GF-D8 (cell line): ENCODE measurements at places on chromosomes 5 and 9.
A peak's percentile ranks its signal among the peaks of the same experiment; 100 is the strongest.

DNA sequence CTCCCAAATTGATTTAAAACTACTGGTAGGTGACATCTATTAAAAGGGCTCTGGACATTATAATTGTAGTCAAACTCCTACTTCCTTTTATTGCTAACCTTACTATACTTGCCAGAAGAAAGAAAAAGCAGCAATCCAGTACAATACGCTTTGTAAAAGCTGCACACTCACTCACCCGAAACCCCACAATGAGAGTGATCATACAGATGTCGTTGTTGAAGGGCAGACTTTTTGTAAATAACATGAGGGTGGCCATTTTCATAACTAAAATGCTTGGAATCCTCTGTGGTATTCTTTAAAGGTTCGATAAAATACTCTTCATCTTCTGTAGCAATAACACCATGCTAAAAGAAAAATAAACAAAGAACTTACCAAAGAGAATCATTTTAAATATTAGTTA lies 21.7 kb downstream of the ADAMTS6 start:
- no peak for DNase-seq

- no peak for DNase-seq
These were observed 231.7 kb downstream of the ARHGAP26 start for GRCh38 chr5:143001764-143002351.

GRCh38 chr9:5580650-5581049 lies 48.3 kb upstream of the RIC1 start:
- no peak for DNase-seq

DNA sequence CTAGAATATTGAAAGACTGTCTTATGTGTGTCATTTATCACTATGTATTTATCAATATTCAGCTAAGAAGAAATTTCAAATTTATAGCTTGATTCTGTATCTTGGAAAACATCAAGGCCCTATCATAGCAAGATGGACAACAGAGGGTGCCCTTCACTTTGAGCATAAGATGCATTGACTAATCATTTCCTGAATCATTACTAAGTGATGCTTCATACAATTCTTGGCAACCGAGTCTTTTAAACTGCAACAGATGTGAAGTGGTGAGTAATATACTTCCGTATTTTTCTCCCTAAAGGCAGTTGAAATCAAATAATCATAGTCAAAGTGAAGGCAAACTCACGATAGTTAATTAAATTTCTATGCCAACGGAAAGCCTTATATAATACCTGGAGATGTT lies 318.6 kb upstream of the RGMB start:
- DNase-seq: no peak

DNA sequence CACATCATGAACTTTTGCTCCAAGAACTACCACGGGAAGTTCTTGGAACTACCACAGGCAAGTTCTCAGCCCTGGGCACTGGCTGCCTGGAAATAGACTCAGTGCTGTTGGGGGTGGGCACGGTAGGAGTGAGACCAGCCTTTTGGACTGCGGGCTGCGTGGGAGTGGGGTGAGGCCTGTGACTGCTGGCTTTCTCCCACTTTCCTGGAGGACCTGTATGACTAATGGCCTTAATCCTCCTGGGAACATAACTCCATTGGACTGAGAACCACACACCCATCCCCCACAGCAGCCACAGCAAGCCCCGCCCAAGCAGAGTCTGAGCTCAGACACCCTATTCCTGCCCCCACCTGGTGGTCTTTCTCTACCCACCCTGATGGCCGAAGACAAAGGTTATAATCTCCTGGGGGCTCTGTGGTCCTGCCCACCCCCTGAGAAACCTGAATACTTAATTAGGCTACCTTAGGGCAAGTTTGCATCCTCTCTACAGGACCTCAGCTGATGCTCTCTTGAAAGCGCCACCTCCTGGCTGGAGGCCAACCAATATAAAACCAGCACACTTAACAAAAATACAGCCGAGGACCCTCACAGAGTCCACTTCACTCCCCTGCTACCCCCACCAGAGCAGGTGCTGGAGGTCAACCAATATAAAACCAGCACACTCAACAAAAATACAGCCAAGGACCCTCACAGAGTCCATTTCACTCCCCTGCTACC lies 112.6 kb downstream of the CACNA1B start:
- DNase-seq: no peak

DNA sequence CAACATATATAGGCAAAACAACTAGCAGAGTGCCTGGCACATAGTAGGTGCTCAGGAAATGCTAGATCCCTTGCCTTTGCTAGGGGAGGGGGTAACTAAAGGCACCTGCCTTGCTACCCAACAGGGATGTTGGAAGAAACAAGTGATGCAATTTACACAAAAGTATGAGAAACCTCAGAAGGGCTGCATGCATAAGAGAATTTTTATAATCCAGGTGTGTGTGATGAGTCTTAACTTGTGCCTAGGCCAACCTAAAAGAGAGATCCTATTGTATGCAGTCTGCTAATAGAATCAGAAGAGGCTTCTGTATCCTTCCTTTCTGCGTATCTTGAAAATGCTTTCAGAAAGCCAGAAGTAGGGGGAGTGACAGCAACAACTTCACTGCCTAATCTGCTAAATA lies 135.9 kb downstream of the SLIT3 start:
- DNase-seq: no peak

- DNase-seq: no peak
These were observed 49.7 kb upstream of the FOXB2 start for GRCh38 chr9:76969716-76970115.

DNA sequence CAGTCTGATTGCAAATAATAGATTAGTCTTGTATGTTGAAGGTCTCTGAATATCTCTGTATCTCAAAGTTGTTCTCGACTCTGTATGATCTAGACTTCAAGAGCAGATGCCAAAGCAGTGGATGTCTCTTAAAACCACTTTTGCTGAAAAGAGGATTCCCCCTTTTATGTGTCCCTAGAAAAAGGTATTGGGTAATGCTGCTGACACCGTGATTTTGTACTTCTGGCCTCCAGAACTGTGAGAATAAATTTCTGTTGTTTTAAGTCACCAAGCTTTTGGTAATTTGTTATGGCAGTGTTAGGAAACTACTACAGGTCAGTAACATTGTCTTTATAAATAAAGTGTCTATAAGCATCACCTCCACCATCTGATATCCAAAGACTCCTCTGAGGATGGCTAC lies 85.3 kb upstream of the PIK3R1 start:
- no peak for DNase-seq

DNA sequence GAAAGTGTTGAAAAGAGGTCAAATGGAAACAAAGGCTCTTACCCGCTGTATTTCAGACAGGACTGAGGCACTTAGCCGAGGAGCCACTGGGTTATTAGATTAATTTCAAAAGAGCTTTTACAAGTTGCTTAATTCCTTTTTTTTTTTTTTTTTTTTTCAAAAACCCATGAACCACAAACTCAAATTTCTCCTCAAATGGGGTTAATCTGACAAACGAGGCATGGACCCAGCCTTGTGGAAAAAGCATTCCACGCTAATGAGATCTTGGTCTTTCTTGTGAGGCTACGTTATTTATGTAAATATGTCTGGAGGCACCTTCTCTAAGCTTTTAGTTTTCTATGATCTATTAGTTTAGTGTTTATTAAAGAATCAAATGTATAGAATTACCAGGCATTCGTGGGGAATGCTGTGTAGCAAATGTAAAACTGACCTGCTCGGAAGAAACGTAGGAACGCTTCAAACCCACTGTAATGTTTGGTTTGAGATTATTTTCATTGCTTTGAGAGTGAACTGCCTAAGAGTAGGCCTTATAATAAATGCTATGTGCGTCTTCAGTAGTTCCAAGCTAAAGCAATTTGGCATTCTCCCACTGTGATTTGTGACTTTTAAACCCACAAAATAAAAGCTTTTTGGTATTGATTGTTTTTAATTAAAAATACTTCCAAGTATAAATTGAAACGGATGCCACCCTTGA lies 134.7 kb downstream of the CDH6 start:
- no peak for DNase-seq

GRCh38 chr9:7974335-7974960 lies 174.9 kb upstream of the DMAC1 start:
- peak; percentile 7 for DNase-seq

GRCh38 chr5:82058710-82059109 lies 86.9 kb downstream of the ATG10 start:
- no peak for DNase-seq

DNA sequence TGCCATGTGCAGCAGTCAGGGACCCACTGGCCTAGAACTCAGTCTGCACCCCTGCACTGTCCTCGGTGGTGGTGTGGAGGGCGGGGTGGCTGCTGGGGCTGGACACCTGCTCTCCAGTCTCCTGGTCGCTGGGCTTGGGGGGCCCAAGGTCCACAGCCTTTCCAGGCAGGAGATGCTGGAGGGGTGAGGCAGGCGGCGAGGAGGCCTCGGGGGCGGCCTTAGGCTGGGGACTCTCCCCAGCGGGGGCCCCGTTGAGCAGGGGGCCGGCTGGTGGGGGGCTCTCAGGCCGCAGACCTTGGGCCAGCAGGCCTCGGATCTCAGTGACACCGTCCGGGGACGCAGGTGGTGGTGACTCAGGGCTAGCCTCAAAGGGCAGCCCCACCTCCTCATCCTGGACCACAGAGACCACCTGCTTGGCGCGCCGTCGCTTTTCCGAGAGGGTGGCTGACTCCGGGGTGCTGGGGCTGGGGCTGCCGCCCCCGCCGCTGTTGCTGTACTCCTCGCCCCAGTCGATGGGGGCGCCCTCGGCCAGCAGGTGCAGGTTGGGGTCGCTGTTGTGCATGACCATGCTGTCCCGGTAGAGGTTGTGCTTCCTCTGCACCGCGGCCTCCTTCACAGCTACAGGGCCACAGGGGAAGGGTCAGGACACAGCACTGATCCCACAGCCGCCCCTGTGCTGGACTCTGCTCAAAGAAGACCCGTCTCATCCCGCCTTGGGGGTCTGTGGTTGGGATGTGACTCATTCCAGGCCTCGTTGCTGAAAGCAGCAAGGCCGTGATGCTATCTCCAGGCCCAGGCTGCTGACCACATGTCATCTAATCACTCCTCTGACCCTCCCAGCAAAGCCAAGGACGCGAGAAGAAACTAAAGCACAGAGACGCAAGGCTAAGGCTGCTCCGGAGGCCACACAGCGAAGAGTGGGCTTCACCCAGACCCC lies 55.8 kb downstream of the LRSAM1 start:
- DNase-seq: no peak

DNA sequence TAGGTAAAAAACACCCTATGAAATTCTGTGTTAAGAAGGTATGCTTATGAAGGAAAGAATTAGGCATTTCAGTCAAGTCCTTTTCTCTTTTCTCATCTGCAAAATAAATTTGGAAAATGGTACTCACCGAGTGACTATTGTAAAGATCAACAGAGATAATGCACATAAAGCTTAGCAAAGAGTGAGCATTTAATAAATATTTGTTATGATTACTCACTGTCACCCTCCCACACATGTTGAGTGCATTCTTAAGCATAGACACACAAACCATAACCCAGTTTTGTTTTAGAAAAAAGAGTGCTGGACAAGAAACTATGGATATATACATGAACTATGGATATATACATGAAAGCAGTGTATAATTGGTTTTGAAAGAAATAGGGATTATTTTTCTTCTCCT lies 54.7 kb upstream of the PRLR start:
- no peak for DNase-seq

DNA sequence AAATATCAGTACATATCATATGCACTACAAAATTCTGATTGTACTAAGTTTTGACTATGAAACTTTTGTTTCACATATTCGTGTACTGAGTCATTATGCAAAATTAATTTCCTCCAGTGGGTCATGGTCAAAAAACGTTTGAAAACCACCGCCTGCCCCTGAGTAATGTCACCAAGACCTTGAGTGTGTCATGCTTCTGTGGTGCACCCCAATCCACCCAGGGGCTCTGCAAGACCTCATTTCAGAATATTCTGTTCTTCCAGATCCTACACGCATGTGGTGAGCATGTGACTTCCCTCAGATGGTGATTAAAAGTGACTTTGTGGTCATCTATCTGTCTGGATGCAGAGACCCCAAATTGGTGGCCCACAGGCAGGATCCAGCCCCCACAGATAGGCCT lies 31.0 kb downstream of the ABLIM3 start:
- no peak for DNase-seq

DNA sequence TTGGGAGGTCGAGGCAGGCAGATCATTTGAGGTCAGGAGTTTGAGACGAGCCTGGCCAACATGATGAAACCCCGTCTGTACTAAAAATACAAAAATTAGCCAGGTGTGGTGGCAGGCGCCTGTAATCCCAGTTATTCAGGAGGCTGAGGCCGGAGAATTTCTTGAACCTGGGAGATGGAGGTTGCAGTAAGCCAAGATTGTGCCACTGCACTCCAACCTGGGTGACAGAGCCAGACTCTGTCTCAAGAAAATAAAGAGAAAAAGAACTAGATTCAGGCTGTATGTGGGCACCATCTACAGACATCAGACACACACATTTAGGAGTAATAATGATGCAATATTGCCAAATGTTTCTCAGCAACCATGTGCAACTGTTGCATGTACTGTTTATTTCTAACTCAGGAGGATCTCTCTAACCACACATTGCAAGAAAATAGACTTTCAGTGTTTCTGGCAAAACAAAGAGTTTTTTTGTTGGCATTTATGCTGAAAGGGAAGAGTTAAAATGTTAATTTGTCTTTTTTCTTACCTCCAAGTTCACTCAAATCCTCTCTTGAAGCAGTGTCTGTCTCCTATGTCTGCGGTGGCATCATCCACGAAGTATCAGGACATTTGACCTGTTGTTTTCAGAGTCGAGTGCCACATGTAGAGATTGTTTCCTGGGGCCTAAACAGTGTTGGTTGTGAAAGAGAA lies 5.1 kb upstream of the ORM1 start:
- DNase-seq: no peak

DNA sequence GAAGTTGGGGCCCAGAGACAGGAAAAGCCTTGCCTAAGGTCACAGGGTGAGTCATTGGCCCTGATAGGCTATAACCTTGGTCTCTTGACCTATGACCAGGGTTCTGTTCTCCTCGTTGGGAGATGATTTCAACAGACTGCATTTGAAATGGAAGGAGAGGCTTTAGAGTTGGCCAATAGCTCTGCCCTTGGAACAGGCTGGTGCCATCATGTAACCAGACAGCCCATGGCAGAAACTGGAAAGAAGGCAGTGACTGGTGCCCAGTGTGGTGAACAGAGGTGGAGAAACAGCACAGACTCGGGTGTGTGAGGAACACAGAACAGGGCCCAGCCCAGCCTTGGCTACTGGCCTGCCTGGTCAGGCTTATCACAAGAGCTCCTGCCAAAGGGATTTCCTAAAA lies 109.8 kb upstream of the SLC25A48 start:
- DNase-seq: no peak

DNA sequence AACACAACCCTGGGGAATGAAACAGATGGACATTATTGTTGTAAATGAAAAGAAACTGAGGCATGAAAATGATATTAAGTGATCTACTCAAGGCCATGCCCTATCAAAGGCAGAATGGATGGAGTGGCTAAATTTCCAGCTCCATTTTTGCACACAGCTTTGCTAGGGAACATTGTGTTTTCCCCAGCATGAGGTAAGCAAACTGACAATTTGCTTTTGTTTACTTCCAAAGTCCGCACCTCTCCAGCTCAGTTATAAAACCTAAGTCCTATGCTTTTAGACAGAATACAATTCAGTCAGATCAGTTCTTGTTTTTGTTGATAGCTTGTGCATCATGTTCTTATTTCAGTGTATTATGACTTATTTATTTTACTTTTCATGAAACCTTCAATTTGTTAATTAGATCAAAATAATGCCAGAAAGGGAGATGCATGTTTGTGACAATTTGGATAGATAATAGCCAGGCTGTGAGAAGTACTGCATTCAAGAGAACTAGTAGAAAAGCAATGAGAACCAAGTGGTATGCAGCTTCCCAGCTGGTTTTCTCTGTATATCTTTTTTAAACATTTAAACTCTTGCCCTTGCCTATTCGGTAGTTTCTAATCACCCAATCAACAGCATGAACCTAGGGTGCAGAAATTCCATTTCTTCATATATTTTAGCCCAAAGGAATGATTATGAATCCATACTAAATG lies 380.8 kb downstream of the SPATA31D1 start:
- DNase-seq: no peak
